ENCODE measurements at places on chromosomes 5 and 9.

DNA sequence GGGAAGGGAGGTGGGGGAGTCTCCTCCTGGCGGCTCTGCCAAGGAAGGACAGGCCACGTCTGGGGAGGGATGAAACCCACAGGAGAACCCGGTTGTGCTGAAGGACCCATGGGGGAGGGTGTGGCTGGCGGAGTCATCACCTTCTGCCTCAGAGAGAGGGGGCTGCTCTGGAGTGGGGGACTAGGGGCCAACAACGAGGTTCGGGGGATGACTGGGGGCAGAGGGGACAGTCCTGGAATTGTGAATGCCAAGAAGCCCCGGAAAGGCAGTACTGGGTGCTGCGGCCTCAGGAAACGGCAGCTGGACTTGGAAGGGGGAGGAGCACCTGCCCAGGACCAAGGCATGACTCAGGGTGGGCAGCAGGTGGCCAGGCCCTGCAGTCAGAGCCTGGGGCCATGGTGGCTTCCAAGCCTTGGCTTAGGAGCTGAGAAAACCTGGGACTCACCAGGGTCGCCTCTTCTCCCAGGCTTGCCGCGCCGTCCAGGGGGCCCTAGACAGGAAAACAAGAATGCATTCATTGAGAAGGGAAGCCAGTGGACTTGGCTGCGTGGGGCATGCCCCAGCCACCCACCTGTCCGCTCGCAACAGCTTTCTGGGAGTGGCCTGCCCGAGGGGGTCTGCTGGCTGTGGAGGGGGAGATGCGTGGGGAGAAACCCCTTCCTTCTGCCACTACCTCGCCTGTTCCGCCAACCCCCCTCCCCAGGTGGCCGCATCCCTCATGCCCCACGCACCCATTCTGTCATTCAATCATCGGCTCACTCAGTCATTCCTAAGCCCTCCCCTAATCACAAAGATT, 74.0 kb upstream of the PHYKPL start:
- H3K4me1 ChIP-seq: no peaks in the 10 kb centered on the region
- H3K4me3 ChIP-seq: no peak overlapping the region
- H3K27ac ChIP-seq: no peak overlapping the region
- no peaks in the 10 kb centered on the region for H3K36me3 ChIP-seq
- no peaks in the 10 kb centered on the region for H3K27me3 ChIP-seq

DNA sequence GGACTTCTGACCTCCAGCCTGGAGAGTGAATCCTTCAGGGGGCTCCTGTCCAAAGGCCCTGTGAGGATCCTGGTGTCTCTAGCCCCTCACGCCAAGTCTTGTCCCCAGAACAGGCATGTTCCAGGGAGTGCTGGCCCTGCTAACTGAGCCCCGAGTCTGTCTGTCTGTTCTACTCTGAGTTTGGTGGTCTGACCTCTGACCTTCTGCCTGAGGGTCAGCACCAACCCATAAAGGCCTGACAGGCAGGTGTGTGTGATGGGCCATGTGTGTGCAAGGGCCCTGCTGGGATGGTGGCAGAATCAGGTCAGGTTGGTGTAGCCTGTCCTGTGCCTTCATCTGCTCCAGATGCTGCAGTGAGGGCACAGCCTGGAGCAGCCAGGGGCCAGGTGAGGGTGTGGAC, 46.3 kb downstream of the PHF2 start:
- no peaks in the 10 kb centered on the region for H3K27me3 ChIP-seq
- no peak for DNase-seq
- H3K4me1 ChIP-seq: no peaks in the 10 kb centered on the region
- H3K27ac ChIP-seq: no peak overlapping the region
- H3K4me3 ChIP-seq: no peak overlapping the region

GRCh38 chr9:107467416-107467815, 22.2 kb downstream of the KLF4 start:
- H3K4me1 ChIP-seq: no peaks in the 10 kb centered on the region
- H3K27ac ChIP-seq: no peak overlapping the region
- H3K27me3 ChIP-seq: peaks cover 37% of the 10 kb centered on the region
- DNase-seq: no peak
- H3K4me3 ChIP-seq: no peak overlapping the region

DNA sequence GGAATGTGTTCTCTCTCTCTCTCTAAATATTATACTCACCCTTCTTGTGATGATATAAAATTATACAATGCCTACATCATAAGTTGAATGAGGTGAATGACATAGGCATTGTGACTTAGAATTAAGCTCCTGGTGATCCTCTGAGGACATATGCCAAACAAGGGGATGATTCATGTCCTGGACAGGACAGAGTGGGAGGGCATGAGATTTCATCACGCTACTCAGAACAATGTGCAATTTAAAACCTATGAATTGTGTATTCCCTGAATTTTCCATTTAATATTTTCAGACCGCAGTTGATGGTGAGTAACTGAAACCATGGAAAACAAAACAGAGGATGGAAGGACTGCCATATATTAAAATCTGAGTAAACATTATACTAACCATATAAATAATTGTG, 782.2 kb upstream of the NUDT12 start:
- no peak overlapping the region for H3K4me3 ChIP-seq
- no peaks in the 10 kb centered on the region for H3K27me3 ChIP-seq
- DNase-seq: no peak
- H3K36me3 ChIP-seq: no peaks in the 10 kb centered on the region

DNA sequence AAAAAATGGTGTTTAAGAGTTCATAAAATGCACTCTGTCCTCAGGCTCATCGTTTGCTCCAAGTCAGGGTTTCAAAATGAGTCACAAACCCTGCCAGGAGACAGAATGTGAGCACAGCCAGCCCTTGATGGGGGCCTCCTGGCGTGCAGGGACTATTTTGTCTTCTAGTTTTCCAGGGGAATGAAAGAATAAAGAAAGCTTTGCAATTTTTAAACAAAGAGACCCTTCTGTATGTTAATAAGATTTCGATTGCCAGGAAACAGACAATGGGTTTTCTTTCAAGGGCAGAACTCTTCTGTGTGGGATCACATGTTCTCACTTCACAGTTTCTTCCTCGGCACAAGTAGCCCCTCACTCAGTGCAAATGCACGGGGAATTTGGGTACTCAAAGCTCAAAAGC, 121.4 kb upstream of the C6 start:
- H3K4me3 ChIP-seq: no peak overlapping the region
- H3K4me1 ChIP-seq: no peaks in the 10 kb centered on the region
- H3K27ac ChIP-seq: no peak overlapping the region
- H3K36me3 ChIP-seq: no peaks in the 10 kb centered on the region
- H3K27me3 ChIP-seq: no peaks in the 10 kb centered on the region

GRCh38 chr5:177396807-177397206, 3.7 kb downstream of the PFN3 start:
- DNase-seq: no peak
- no peak overlapping the region for H3K27ac ChIP-seq
- peaks cover 12% of the 10 kb centered on the region for H3K27me3 ChIP-seq
- no peak overlapping the region for H3K4me3 ChIP-seq
- no peaks in the 10 kb centered on the region for H3K36me3 ChIP-seq
- H3K4me1 ChIP-seq: peaks cover under 1% of the 10 kb centered on the region

DNA sequence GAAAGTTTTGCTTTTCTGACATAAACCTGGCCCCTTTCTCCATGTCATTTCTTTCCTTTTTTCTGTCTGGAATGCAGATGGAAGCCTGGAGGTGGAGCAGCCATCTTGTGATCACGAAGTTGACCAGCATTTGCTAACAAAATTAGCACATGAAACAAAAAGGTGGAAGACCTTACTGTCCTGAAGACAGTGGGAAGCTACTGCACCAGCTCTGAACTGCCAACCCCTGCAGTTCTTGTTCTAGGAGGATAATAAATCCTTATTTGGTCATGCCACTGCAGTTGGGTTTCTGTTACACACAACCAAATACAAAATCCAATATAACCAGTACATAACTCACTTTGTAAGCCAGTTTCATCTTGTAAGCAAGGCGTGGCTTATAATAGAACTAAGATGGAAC, 249.4 kb upstream of the TBCA start:
- no peak overlapping the region for H3K27ac ChIP-seq
- DNase-seq: no peak

GRCh38 chr5:1064383-1065142, 47.3 kb downstream of the SLC12A7 start:
- H3K27me3 ChIP-seq: no peaks in the 10 kb centered on the region
- peaks cover 9% of the 10 kb centered on the region for H3K36me3 ChIP-seq
- no peaks in the 10 kb centered on the region for H3K4me1 ChIP-seq
- no peak overlapping the region for H3K4me3 ChIP-seq
- H3K27ac ChIP-seq: no peak overlapping the region
- no peak for DNase-seq

DNA sequence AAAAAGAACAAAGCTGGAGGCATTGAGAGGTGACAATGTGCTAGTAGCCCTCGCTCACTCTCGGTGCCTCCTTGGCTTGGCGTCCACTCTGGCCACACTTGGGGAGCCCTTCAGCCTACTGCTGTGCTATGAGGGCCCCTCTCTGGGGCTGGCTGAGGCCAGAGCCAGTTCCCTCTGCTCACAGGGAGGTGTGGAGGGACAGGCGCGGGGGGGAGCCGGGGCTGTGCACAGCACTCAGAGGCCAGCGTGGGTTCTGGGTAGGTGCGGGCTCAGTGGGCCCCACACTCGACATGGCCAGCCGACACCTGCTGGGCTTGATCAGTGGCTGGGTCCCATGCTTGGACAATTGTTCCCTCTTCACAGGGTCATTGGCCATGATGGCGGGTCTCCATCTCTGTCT, 202.5 kb upstream of the GRAMD2B start:
- no peaks in the 10 kb centered on the region for H3K36me3 ChIP-seq
- H3K27me3 ChIP-seq: no peaks in the 10 kb centered on the region
- no peak for DNase-seq
- H3K4me1 ChIP-seq: no peaks in the 10 kb centered on the region
- no peak overlapping the region for H3K4me3 ChIP-seq

- H3K27me3 ChIP-seq: no peaks in the 10 kb centered on the region
- no peaks in the 10 kb centered on the region for H3K4me1 ChIP-seq
- peaks cover 12% of the 10 kb centered on the region for H3K36me3 ChIP-seq
- DNase-seq: no peak
- H3K27ac ChIP-seq: no peak overlapping the region
- no peak overlapping the region for H3K4me3 ChIP-seq
Measured at GRCh38 chr9:136829412-136829811, 12.9 kb upstream of the AJM1 start.

GRCh38 chr5:129724222-129724621, 23.7 kb upstream of the MINAR2 start:
- no peaks in the 10 kb centered on the region for H3K36me3 ChIP-seq
- no peaks in the 10 kb centered on the region for H3K27me3 ChIP-seq
- no peak overlapping the region for H3K4me3 ChIP-seq
- no peak for DNase-seq

GRCh38 chr9:99626426-99626825, 195.3 kb upstream of the NR4A3 start:
- H3K36me3 ChIP-seq: no peaks in the 10 kb centered on the region
- H3K27me3 ChIP-seq: no peaks in the 10 kb centered on the region
- H3K4me3 ChIP-seq: no peak overlapping the region
- no peak for DNase-seq
- H3K4me1 ChIP-seq: no peaks in the 10 kb centered on the region

- no peak overlapping the region for H3K27ac ChIP-seq
- H3K4me1 ChIP-seq: peaks cover 10% of the 10 kb centered on the region
- H3K4me3 ChIP-seq: no peak overlapping the region
- H3K36me3 ChIP-seq: no peaks in the 10 kb centered on the region
- no peak for DNase-seq
- peaks cover 4% of the 10 kb centered on the region for H3K27me3 ChIP-seq
Measured at GRCh38 chr5:61177716-61178115, 15.4 kb upstream of the SMIM15 start.

DNA sequence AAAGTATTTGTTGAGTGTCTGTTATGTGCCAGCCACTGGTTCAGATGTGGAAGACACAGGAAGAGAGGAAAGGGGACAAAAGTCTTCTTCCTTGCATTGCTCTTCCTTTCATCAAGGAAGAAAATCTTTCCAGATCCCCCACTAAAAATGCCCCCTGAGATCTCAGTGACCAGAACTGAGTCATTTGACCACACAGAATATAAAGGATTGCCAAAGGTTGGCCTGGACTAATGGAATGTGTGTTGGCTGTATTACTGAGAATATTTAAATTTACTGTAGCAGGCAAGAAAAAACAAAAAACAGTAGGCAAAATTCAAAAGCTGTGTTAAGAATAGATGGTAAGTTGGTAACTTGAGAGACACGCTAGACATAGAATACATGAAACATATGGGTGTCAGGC, 10.0 kb upstream of the SEPTIN8 start:
- H3K4me3 ChIP-seq: no peak overlapping the region
- no peak for DNase-seq
- peaks cover 37% of the 10 kb centered on the region for H3K27me3 ChIP-seq

DNA sequence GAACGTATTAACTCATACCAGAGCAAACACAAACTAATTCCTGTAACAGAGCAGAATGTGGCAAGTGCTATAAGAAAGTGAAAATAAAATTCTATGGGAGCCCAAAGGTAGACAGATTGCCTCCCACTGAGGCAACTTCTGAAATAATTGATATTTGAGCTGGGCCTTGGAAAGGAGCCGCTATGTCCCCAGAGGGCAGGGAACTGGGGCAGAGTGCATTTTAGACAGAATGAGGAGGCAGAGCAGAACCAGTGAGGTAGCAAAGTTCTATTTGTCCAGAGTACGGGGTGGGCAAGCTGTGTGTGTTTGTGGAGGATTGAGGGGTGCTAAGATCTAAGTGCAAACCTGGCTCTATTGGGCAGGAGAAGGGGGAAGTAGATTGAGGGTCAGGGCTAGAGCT, 19.8 kb downstream of the CDO1 start:
- peaks cover 26% of the 10 kb centered on the region for H3K27me3 ChIP-seq
- no peak for DNase-seq
- no peak overlapping the region for H3K27ac ChIP-seq
- no peak overlapping the region for H3K4me3 ChIP-seq
- peaks cover 5% of the 10 kb centered on the region for H3K4me1 ChIP-seq
- H3K36me3 ChIP-seq: no peaks in the 10 kb centered on the region

- H3K27me3 ChIP-seq: no peaks in the 10 kb centered on the region
- H3K4me1 ChIP-seq: no peaks in the 10 kb centered on the region
- no peak overlapping the region for H3K4me3 ChIP-seq
- no peak overlapping the region for H3K27ac ChIP-seq
- no peaks in the 10 kb centered on the region for H3K36me3 ChIP-seq
- DNase-seq: no peak
Measured at GRCh38 chr5:155193029-155193428, 179.5 kb downstream of the KIF4B start.

DNA sequence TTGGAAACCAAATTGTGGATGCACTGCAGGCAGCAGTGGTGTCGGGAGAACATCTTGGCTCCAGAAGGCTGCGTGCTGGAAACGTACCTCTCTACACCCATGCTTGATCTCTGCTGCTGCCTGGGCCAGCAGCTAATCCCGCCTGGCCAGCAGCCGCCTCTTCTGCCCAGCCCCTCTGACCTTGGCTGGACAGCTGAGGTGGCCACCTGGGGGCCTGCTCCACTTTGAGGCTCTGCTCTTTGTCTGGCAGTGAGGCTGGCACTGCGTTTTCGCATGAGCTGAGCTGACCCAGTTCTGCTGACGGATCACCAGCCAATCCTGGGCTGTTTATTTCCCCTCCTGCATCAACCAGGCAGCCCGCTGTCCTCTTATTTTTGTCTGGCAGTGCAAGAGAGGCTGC, 154.9 kb downstream of the TENT4A start:
- DNase-seq: no peak
- no peaks in the 10 kb centered on the region for H3K4me1 ChIP-seq
